NCI-H1417 (cell line): ENCODE measurements at places on chromosomes 4 and X.

DNA sequence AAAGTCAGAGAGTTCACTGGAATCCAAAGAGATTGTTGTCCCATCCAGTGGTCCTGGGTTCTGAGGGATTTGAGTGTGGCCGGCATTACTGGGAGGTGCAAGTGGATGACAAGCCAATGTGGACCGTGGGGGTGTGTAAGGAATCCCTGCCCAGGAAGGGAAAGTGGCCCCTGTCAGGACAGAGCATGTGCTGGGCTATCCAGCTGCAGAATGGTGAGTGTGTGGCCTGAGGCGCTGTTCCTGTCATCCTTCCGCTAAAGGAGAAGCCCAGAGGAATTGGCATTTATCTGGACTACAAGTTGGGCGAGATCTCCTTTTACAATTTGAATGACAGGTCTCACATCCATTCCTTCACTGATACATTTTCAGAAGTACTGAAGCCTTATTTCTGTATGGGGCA lies 20.4 kb upstream of the TRIM60 start:
- no peak for DNase-seq

GRCh38 chr4:101961144-101961543 lies 170.6 kb downstream of the BANK1 start:
- DNase-seq, result peak; percentile 7

GRCh38 chr4:60847614-60848013 lies 352.5 kb upstream of the ADGRL3 start:
- DNase-seq, result no peak

- DNase-seq, result no peak
These were observed 62.0 kb downstream of the HTRA3 start for GRCh38 chr4:8331575-8331955.

DNA sequence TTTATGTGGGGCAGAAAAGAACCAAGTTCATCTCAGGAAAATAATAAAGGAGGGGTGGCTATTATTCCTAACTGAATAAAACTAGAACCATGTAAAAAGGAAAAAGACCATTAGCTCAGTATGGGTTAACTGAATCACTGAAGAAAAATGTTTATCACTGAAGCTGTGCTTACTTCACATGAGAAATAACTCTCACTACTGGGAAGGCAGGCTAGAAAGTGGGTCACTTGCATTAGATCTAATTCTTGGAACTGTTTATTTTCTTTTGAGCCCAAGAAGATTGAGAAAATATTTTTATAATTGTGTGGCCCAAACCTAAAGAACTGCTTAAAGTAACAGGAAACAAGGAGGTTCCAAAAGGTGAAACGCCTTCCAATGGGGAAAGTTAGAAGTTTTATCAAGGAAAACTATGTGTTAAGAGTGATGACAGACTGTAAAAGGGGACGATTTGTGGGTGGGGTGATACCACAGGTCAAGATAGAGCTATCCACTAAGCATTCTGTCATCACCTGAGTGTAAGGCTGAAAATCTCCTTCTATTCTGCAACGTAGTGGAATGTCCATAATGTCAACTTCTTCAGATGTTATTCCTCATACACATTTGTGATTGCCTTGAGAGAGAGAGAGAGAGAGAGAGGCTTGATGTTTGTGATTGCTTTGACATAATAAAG lies 1083.5 kb downstream of the PCDH7 start:
- DNase-seq, result no peak

GRCh38 chr4:73477176-73477575 lies 4.4 kb upstream of the AFM start:
- DNase-seq, result no peak

DNA sequence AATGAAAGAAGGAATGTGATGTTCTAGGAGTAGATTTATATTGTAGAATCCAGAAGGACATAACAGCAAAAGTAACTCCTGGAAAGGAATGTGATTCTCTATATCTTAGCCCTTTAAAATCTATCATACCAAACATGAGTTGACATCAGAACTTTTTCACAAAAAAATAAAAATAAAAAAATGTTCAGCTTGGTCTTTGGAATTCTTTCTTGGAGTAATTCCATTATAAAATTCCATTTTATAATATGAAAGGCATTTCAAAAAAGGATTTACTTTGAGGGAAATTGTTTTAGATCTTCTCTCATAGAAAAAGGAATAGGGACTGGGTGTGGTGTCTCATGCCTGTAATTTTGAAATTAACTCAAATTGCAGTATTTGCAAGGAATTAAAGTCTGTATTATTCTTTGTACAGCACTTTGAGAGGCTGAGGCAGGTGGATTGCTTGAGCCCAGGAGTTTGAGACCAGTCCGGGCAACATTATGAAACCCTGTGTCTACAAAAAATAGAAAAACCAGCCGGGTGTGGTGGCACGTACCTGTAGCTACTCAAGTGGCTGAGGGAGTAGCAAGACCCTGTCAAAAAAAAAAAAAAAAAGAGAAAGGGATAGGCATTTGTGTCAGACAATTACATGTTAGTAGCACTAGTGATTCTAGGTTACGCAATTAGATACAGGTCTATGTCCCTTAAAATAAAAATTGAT lies 134.9 kb downstream of the SLC4A4 start:
- no peak for DNase-seq

- DNase-seq, result no peak
These were observed 65.4 kb downstream of the PRKX start for GRCh38 chrX:3648084-3648483.

DNA sequence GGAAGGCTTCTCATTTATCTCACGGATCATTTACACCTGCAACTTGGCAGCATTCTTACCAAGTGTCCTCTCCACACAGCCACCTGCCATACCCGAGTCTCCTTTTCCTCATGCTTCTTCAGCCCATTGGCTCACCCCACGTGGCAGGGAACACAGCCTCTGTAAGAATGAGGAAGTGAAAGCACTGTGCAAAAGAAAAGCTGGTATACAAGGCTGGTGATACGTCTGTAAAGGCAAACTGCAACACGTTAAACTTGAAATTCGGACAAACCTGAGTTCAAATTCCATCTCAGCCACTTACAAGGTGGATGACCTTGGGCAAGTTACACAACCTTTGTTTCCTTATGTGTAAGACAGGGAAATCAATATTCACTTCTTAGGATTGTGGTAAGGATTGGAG lies 164.0 kb upstream of the RASGEF1B start:
- DNase-seq, result no peak

DNA sequence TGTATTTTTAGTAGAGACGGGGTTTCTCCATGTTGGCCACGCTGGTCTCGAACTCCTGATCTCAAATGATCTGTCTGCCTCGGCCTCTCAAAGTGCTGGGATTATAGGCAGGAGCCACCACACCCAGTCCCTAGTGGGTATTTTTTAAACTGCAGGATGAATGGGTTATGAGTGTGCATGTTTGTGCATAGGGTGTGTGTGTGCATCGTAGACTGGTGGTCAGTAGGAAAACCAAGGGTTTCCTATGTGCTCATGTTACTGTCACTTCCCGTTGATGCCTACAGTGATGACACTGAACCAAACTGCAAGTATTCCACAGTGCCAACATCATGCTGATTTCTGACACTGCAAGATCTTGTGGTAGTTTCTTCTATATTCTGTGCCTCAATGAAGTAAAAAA lies 41.1 kb downstream of the DDIT4L start:
- DNase-seq, result no peak

GRCh38 chr4:159481936-159482335 lies 379.1 kb downstream of the RAPGEF2 start:
- DNase-seq, result no peak

GRCh38 chr4:147104768-147105167 lies 159.1 kb upstream of the TTC29 start:
- no peak for DNase-seq

GRCh38 chr4:145609481-145610427 lies 9.4 kb upstream of the MMAA start:
- DNase-seq, result peak; percentile 52

- no peak for DNase-seq
These were observed 116.4 kb downstream of the ANAPC4 start for GRCh38 chr4:25493466-25493865.

- DNase-seq, result no peak
These were observed 183.7 kb upstream of the LDB2 start for GRCh38 chr4:17082186-17082585.

- no peak for DNase-seq
These were observed 21.3 kb upstream of the CXCL6 start for GRCh38 chr4:73815145-73815544.

DNA sequence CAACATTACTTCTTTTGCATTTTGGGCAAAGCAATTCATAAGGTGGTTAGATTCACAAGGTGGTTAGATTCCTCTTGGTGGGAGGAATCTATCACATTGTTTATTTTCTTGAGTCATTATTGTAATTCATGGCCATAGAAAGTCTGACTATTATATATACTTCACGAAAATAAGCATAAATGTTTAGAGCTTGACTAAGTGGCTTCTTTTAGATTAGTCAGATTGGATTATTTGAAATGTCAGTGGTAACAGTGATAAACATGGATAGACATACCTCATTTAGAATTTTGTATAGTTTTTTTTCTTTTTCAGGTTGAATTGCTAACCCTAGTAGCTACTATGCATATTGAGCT lies 24.9 kb upstream of the DYNLT3 start:
- no peak for DNase-seq

DNA sequence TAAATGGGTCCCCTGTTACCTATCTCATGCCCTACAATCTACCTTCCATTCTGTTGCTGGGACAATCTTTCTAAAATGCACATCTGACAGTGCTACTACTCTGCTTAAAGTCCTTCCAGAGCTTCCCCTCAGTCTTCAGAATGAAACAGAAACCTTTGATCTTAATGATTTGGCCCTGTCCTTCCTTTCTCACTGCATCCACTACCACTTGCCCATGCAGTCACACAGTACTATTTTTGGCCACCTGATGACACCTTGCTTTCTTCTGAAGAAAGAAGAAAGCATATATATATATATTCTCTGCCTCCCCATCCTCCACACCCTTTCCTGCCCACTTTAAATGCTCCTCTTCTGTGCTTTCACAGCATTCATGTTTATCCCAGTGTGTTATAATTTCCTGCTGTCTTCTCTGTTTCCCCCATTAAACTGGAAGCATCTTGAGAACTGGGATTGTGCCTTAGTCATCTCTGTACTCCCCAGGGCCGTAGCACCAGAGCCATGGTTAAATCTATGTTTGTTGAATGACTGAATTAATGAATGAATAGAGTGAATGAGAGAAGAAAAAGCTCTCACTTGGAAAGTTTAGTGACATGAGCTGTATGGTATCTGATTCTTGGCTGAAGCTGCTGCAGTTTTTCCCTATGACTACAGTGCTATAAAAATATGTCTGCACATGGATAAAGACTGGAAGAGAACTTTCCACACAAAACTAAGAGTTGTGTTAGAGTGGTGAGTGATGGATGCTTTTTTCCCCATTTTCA lies 56.2 kb downstream of the RTL9 start:
- DNase-seq, result no peak

GRCh38 chr4:19776021-19776459 lies 475.7 kb upstream of the SLIT2 start:
- DNase-seq, result peak; percentile 59

DNA sequence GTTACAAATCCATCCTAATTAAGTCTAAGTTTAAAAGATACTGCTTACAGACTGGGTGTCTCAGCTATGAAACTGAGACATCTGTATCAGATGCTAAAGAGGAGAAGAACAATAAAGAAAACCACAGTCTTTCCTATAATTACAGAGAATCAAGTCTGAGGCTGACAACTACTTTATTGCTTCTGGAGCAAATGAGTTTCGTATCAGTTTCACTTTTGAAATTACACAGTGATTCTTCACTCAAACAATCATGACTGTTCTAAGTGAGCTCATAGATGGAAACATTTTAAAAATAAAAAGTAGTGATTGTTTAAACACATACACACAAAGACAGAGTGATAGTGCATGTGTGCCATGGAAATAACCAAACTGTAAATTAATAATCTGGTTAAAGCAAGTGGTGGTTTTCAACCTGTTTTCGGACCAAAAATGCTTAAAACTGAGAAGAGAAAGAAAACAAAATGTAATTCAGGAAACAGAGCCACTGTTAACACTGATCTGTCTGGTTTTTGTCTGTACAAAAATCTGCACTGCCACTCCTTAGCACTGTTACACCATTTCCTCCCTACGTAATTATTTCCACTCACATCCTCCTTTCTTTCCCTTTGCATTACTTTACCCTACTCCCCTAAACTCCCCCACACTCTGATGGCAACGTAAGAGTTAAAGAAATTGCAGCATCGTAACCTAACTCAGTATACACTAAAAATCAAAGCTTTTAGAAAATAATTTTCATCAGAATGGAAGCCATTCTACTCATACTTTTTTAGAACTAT lies 12.5 kb downstream of the RFC1 start:
- no peak for DNase-seq

DNA sequence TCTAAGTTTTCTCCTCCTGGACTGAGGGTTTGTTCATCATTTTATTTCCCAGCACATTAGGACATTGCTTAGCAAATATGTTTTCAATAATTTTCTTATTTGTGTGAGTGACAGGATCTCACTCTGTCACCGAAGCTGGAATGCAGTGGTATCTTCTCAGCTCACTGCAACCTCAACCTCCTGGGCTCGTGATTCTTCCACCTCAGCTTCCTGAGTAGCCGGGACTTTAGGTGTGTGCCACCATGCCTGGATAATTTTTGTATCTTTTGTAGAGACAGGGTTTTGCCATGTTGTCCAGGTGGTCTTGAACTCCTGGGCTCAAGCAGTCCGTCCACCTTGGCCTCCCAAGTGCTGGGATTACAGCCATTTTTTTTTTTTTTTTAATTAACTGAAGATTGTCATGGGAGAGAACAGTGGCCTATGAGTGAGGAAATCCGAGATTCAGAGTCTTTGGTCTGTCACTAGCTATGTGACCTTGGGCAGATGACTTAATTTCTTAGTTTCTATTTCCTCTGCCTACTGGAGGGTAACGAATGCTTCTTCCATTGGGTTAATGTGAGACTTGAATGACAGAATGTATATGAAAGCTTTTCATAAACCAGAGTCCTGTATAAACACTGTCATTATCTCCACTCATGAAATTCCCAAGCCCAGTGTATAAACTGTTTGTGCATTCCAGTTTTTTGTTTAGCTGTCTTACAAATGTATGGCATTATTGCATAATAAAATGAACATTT lies 23.9 kb downstream of the MOB1B start:
- DNase-seq, result no peak

GRCh38 chr4:31374256-31374960 lies 654.2 kb downstream of the PCDH7 start:
- no peak for DNase-seq
